ENCODE measurements at places on chromosomes 3 and 15.

- no peak for DNase-seq
These were observed 37.6 kb upstream of the ANKRD34C start for GRCh38 chr15:79244876-79245275.

GRCh38 chr3:170524073-170524472 is 61.8 kb downstream of the SLC7A14 start:
- DNase-seq: no peak

DNA sequence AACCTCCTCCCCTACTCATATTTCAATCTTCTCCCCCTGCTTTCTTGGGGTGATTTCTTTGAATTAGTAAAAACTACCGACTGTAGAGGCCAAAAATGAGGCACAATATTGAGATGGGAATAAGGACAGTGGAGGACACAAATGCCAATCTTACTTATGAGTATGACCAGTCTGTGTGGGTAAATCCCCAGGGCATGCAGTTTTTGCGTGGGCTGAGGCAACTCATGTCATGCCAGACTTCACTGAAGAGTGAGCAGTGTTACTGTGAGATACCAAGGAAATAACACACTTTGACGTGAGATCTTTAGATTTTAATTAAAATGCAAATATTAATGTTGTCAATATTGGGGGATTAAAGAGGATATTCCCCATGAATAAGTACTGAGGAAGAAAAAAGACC is 254.3 kb upstream of the ICE2 start:
- no peak for DNase-seq

DNA sequence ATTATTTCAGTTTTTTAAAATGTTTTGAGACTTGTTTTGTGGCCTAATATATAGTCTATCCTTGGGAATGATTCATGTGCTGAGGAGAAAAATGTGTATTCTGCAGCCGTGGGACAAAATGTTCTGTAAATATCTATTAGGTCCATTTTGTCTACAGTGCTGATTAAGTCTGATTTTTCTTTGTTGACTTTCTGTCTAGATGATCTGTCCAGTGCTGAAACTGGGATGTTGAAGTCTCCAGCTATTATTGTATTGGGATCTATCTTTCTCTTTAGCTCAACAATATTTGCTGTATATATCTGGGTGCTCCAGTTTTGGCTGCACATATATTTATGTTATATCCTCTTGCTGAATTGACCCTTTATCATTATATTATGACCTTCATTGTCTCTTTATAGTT is 85.2 kb downstream of the UBE2E2 start:
- DNase-seq: no peak

- DNase-seq: no peak
These were observed 2.1 kb downstream of the DZIP1L start for GRCh38 chr3:138113326-138113725.

- DNase-seq: no peak
These were observed 3.5 kb upstream of the ALDH1A2 start for GRCh38 chr15:58069008-58069407.

GRCh38 chr3:178655488-178655887 is 119.3 kb downstream of the KCNMB2 start:
- no peak for DNase-seq

DNA sequence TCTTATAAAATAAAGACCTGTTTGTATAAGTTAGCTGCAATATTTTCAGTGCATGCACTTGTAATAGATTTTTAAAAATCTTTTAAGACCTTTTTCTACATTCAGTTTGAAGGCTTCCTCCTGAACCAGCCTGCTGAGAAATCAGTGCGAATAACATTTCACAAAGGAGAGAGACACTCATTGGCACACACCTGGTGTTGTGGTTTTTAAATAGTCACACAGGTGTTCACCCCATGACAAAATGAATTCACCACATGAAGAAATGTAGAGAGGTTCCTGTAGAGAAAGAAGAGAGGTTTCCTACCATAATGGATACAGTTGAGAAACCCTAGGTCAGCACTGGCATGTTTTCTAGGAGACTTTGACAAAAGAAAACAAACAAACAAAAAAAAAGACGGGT is 237.3 kb downstream of the CNTN6 start:
- DNase-seq: no peak
